Fibroblast of villous mesenchyme (primary cell): ENCODE measurements at places on chromosomes 11 and 22.
A peak's percentile ranks its signal among the peaks of the same experiment; 100 is the strongest.

GRCh38 chr11:126542334-126543015 is 187.0 kb downstream of the ST3GAL4 start:
- DNase-seq = no peak

DNA sequence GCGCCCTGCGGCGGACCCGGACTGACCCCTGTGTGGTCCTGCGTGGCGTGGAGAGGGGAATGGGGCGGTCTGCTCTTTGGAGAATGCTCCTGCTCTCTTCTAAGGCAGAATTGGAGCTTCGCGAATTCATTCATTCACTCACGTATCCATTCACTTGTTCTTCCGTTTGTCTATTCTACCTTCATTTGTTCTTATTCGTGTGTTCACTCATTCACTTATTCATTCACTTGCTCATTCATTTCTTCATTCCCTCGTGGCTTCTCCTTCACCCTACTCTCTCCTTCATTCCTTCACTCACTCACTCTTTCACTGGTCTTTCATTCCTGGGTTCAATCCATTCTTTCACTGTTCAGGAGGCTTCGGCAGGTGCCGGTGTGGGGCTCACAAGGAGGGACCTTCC is 69.6 kb downstream of the WNT7B start:
- DNase-seq = no peak

DNA sequence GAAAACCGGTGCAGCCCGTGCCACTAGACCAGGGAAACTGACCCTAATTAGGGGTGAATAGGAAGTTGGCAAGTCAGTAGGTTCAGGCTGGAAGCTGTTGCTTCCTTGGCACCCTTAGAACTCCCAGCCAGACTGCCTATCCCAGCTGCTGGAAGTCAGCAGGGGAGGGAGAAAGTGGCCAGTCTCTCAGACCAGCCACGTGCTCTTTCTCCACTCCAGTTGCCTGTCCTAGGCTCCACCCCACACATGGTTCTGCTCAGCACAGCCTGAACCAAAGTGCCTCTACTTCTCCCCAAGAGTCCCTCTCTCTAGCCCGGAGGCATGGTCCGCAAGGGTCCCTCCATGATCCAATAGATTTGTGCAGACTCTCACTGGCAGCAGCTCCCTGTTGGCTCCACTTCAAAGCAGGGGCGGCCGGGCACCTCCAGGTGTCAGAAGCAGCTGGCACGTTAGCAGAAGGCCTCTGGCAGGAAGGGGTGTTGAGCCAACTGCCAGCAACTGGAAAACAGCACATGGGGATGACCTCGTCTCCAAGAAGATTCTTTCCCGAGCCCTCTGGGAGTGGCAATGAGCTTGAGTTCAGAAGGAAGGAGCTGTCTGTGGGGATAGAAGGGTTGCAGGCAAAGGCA is 27.7 kb downstream of the ARFGAP2 start:
- DNase-seq = peak; percentile 18

- no peak for DNase-seq
Observed at GRCh38 chr11:55357560-55358184, 10.1 kb upstream of the OR4A15 start.

- DNase-seq = peak; percentile 81
Observed at GRCh38 chr11:19393941-19394340, 153.2 kb upstream of the E2F8 start.

- DNase-seq = no peak
Observed at GRCh38 chr11:132943706-132944568, 588.4 kb downstream of the OPCML start.

DNA sequence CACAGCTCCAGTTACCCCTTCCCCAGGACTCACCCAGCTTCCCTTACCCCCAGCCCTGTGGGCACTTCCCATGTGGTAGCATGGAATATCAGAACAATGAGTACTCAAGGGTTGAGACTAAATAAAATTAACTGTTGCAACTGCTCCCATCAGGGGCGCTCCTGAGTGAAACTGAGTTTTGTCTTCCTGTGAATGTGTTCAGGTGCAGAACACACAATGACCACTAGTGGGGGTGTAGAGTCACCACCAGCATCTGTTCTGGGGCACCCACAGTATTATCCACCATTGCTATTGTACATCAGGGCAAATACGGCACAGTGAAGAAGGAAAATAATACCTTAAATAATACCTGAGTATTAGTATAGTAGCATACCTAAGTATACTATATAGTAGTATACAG is 689.7 kb downstream of the TBC1D22A start:
- DNase-seq = no peak

- peak; percentile 21 for DNase-seq
Observed at GRCh38 chr11:82909015-82909640, 7.6 kb downstream of the DDIAS start.

DNA sequence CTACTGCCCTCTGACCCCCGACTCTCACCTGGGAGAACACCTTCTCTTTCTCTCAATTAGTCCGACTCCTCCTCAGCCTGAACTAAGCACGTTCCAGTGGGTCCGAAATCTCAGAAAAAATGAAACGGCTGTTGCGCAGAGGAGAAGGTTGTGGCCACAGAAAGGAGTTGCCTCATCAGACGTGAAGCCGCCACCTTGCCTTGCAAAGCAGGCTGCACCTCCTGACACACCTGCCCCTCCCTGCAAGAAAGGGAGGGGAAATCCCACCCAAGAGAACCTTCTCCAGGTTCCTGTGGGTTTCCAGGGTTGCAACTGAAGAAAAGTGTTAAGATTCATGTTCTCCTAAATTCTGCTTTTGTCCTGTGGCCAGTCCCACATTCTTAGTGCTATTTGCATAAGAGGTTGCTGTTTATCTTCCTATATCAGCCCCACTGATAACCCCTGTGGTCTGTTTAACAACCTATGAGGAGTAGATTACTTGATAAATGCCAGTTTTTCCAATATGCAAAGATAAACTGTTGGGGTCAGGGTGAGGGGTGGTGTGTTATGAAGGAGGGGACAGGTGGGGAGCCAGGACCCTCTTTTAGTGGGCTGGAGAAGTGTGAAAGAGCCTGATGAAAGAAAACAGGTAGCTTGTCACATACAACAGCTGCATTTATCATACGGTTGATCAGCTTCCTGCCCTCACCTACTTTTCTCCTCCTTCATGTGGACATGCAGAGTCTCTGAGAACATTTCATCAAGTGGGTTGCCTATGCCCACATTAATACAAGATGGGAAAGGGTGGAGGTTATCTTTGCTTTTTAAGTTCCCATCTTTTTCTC is 18.2 kb downstream of the ZBTB16 start:
- no peak for DNase-seq

- DNase-seq = peak; percentile 66
Observed at GRCh38 chr11:114257621-114258558, 38.3 kb upstream of the NNMT start.

GRCh38 chr11:45817191-45817590 is 12.2 kb downstream of the SLC35C1 start:
- no peak for DNase-seq

DNA sequence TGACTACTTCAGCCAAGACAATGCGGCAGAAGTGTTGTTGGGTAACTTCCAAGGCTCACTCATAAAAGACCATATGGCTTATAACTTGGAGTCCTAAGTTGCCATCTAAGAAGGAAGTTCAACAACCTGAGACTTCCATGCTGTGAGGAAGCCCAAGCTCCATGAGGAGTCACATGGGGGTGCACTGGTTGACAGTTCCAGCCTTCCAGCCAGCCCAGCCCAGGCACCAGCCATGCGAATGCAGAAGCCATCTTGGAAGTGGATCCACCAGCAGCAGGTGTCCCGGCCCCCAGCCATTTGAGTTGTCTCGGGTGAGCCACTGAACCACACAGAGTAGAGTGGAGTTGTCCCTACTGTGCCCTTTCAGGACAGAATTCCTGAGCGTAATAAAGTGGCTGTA is 32.8 kb upstream of the WNT7B start:
- no peak for DNase-seq

- peak; percentile 86 for DNase-seq
Observed at GRCh38 chr22:38461414-38462081, 6.3 kb upstream of the KDELR3 start.

- no peak for DNase-seq
Observed at GRCh38 chr11:113278925-113279324, 35.5 kb upstream of the TTC12 start.

- DNase-seq = peak; percentile 81
Observed at GRCh38 chr11:10314199-10315072, 9.6 kb downstream of the ADM start.

- no peak for DNase-seq
Observed at GRCh38 chr22:40405178-40406062, 35.0 kb downstream of the SGSM3 start.

DNA sequence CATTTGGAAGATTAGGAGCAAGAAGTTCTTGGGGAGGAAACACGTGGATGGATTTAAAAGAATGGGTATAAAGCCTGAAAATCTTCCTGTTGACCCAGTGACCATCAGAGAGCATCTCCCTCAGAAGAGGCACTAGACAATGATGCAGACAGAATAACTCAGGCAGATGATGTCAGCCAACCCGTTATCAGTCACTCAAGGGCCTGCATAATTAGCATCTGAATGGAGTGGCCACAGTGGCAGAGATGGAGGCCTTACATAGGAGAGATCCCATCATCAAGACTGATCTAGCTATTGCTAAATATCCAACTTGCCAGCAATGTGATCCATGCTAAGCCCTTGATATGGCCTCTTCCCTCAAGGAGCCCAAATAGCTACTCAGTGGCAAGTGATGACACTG is 70.7 kb upstream of the CD82 start:
- DNase-seq = no peak

- peak; percentile 69 for DNase-seq
Observed at GRCh38 chr11:26974069-26974783, 19.7 kb upstream of the FIBIN start.

DNA sequence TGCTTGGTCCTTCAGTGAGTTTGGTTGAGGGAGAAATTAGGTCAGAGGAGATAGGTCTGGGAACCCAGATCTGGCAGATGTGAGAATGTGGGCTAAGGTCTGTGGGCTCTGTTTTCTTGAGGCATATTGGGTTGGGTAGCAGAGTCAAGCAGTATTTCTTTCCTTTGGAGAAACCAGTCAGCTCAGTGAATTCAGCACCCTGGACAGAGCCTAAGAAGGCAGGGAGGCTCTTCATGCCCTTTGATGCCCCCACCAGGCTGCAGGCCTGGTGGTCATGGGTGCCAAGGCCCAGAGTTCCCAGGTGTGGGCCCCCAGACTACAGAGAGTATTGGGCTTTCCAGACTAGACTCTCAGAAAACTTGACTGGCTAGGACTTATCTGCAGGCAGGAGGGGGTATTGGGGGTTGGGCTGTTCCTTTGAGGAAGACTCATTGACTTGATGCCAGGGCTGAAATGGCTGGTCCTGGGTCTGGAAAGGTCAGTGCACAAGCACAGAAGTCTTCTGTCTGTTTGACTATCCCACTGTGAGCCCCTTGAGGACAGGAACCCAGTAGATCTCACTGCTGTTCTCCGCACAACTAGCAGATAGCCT is 45.3 kb upstream of the NECTIN1 start:
- DNase-seq = peak; percentile 39

GRCh38 chr11:44950031-44950624 is 555 bp downstream of the TP53I11 start:
- DNase-seq = peak; percentile 16

GRCh38 chr11:61092908-61093763 is 9.2 kb upstream of the CD5 start:
- DNase-seq = no peak

DNA sequence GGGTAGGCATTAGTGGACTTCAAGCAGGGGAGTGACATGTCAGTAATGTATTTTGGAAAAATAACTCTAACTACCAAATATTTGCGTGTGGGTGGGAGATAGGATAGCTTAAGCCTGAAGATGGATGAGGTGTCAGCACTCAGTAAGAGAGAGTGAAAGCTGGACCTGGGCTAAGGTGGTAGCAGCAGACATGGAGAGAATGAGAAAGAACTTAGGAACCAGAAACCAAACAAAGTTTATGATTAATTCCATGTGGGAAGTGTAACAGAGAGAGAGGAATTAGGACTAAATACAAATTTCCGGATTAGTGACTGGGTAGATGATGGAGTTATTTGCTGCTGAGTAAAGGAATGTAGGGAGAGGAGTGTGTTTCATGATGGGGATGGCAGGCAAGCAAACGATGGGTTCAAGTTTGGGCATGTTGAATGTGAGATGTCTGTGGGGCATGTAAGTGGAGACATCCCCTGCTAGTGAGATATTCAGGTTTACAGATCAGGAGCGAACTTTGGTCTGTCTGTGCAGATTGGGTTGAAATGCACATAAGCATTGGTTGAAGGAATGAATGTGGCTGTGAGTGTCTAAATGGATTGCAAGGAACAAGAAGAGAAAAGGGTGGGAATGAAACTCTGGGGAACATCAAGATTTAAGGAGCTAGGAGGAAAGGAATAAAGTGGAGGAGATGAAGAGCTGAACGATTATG is 185.6 kb upstream of the MTMR2 start:
- no peak for DNase-seq

- no peak for DNase-seq
Observed at GRCh38 chr22:19383292-19383691, 48.2 kb downstream of the HIRA start.

- DNase-seq = no peak
Observed at GRCh38 chr22:31289344-31289743, 2.9 kb downstream of the PIK3IP1 start.

DNA sequence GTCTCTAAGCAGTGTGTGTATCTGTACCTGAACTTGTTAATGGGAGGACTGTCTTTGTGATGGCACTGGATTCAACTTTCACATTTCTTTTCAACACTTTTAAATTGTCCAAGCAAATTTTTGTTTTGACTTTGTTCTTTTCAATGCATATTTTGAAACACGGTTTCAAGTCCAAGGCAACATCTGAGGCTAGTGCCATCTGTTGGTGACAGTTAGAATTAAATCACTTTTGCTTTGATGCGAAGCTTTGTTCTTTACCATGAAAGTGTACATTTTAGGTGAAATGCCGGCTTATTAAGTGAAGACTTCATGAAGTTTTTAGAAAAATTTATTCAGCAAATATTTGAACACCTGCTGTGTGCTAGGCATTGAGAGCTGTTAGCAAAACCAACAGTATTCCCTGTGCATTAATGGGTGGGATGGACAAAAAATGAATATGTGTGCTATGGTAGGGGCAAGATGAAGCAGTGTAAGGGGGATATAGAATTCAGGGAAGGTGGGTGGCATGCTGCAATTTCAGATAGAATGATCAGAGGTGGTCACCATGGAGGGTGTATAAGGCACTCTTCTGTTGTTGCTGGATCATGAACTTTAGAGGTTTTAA is 70.2 kb downstream of the DDX10 start:
- peak; percentile 26 for DNase-seq
